ENCODE measurements at places on chromosomes 6 and 20. TPM values are rescaled to one million over a fixed set of nuclear protein-coding genes. Genes with fewer than 3 reads are reported as not detected.

GRCh38 chr6:4813055-4813454, 36.9 kb downstream of the CDYL start:
- no peak overlapping the region for H3K27ac ChIP-seq
- H3K27me3 ChIP-seq: no peaks in the 10 kb centered on the region
- DNase-seq: no peak
- H3K36me3 ChIP-seq: no peaks in the 10 kb centered on the region
- H3K4me3 ChIP-seq: no peak overlapping the region
- peaks cover 29% of the 10 kb centered on the region for H3K4me1 ChIP-seq

GRCh38 chr20:24337551-24337950, 131.9 kb upstream of the SYNDIG1 start:
- no peaks in the 10 kb centered on the region for H3K27me3 ChIP-seq
- no peak for DNase-seq
- no peak overlapping the region for H3K4me3 ChIP-seq

The CNR1 gene
- 20.4 TPM for total RNA-seq

The SPATA25 gene
- 2.9 TPM for total RNA-seq

Measured in B cell (primary cell).